CD4-positive, alpha-beta T cell treated with Interleukin-6 for 4 hours (primary cell): ENCODE measurements at places on chromosomes 11 and 22.

- no peak for DNase-seq
These were observed 5.9 kb upstream of the BDNF start for GRCh38 chr11:27705873-27706820.

- no peak for DNase-seq
These were observed 15.2 kb upstream of the NUP160 start for GRCh38 chr11:47863189-47863897.

DNA sequence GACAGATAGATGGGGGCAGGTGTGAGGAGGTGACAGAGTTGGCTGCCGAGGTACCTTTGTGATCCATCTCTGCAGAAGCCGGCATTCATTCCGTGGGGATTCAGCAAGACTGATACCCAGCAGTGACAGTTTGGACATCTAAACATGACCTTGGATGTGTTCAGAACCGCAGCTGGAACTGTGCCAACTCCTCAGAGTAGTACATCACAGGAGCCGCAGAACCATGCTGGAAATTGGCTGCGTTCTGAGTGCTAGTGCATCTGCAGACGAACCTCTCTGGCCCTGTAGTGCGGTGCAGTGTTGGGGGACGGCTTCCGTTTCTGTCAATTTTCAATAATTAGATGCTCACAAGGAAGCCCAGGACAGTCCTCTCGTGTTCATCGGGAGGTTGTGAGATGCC lies 772.1 kb downstream of the NTM start:
- DNase-seq = no peak

DNA sequence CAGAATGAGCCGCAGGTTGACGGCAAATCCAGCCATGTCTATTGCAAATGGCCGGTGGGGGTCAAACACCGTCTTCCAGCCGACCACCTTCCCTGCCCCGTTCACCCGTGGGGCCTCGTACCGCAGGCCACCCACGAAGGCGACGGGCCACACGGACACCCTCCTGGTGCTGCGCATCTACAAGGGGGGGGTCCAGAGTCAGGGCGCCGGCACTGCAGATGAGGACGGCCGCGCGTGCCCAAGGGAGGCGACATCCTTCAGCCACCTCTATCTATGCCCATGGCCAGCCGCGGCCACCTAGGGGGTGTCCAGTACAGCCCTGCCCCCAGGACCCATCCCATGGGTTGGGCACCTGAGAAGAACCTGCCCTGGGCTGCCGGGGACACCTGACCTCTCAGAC lies 29.2 kb downstream of the B3GAT1 start:
- DNase-seq = no peak

DNA sequence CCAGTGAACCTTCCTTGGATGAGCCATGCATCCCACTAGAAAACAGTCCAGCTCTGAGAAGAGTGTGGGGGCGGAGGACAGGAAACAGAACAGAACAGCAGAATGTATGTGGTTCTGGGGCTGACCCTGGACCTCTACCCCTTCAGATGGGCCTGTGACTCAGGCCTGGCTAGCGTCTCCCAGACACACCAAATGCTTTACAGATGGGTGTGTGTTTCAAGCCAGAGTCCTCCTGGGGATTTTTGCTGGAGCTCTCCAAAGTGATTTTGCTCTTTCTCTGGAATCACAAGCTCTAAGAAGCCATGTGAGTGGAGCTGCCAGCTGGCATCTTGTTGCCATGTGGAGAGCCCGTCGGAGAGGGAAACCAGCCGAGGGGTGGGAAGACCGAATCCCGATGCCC lies 13.2 kb upstream of the C1QTNF4 start:
- no peak for DNase-seq

DNA sequence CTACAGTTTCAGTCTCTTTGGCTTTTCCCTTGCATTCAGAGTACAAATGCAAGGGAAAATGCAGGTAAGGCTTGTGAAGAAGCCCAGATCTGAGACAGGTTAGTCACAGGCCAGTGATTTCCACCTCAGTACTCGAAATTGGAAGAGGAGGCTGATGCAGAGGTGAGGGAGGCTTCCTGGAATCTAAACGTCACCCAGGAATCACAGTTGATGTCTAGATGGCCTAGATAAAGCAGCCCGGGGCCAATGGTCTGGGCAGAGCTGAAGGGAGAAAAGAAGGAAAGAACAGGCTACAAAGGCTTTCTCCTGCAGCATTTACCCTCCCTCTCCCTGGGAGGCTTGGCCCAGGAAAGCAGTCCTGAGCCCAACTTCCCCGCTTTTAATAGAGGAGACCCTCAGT lies 8.5 kb downstream of the TRIM6 start:
- no peak for DNase-seq

GRCh38 chr11:64239662-64240434 lies 1.0 kb upstream of the FKBP2 start:
- no peak for DNase-seq

DNA sequence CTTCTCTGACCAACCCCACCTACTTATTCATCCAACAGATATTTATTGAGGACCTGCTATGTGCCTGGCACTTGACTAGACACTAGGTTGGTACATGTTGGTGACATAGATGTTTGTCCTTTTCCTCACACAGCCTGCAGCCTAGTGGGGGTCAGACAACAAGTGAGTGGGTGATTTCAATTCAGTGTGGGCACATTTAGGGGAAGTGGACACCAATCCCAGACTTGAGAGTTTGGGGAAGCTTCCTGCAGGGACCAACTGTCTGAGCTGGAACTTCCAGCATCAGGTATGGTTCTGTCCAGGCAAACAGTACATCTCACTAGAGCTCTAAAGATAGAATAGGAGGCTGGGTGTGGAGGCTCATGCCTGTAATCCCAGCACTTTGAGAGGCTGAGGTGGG lies 5.8 kb upstream of the BCL9L start:
- no peak for DNase-seq

GRCh38 chr11:97118614-97119200 lies 728.9 kb downstream of the JRKL start:
- DNase-seq = no peak

GRCh38 chr11:36738292-36738861 lies 140.3 kb upstream of the RAG2 start:
- DNase-seq = no peak
